ENCODE measurements at places on chromosomes 5 and 9.

GRCh38 chr9:15484802-15485201 lies 26.0 kb downstream of the PSIP1 start:
- DNase-seq, result no peak

GRCh38 chr5:142118155-142118686 lies 9.6 kb downstream of the NDFIP1 start:
- no peak for DNase-seq

DNA sequence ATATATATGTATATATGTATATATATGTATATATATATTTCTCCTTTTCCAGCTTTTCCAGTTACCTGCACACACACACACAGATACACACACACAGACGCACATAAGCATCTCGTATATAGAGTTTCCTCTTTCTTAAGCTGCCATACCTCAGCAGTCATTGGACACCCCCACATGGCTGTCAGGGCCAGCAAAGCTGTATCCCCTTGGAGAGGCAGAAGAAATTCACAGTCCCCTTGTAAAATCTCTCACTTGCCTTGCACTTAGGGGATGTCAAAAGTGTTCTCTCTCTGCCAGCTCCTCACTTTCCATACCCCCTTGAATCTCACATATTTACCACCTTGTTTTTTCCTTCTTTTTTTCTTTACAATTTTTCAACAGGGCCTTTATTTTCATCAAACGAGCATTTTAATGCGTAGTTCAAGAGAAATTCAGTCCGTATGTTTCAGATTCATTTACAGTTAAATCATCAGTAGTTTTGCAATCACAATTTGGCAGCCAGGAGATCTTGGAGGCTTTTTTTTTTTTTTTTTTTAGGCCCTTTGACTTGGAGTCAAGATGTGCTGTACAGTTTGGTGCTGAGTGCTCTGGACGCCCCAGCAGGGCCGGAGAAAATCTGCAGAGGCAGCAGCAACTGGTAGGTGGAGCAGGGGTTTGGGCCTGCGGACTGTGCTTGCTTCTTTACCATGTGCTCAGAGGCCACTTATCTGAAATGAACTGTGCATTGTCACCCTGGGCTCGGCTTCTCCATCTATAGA lies 244.9 kb upstream of the KLF4 start:
- DNase-seq, result peak; percentile 93

DNA sequence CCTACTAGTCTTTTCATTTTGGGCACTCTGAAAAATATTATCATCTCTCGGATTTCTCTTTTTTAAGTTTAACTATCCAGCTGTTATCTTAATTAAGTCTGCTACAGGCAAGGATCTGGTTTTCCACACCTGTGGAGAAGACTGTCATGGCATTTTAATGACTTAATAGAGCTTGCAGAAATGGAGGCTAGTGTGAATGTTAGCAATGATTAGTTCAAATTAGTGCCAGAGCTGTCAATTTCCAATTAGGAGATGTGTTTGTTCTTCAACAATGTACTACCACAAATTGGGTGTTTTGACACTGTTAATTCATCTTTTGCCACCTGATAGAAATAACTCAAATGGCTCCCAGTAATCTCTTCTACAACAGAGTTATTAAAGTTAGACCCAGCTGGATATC lies 2023.0 kb upstream of the CDH9 start:
- no peak for DNase-seq

GRCh38 chr9:74742191-74742790 lies 145.4 kb downstream of the TRPM6 start:
- DNase-seq, result no peak

DNA sequence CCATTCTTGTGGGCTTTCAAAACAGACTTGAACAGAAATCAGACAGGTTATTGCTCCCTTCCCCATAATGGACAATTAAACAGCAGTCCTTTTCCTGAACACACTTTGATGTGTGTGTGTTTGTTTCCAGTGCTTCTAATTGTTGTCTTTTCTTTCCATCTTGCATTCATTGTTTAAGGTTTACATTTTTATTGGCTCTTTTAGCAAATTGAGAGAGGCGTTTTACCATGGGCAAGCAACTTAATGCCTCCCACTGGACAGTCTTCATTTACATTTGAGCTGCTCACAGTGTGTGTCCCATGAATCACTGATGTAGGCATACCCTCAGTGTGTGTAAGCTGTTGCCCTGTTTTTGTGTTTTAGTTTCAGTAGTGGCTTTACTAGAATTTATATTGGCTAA lies 25.0 kb downstream of the WDR36 start:
- DNase-seq, result no peak

DNA sequence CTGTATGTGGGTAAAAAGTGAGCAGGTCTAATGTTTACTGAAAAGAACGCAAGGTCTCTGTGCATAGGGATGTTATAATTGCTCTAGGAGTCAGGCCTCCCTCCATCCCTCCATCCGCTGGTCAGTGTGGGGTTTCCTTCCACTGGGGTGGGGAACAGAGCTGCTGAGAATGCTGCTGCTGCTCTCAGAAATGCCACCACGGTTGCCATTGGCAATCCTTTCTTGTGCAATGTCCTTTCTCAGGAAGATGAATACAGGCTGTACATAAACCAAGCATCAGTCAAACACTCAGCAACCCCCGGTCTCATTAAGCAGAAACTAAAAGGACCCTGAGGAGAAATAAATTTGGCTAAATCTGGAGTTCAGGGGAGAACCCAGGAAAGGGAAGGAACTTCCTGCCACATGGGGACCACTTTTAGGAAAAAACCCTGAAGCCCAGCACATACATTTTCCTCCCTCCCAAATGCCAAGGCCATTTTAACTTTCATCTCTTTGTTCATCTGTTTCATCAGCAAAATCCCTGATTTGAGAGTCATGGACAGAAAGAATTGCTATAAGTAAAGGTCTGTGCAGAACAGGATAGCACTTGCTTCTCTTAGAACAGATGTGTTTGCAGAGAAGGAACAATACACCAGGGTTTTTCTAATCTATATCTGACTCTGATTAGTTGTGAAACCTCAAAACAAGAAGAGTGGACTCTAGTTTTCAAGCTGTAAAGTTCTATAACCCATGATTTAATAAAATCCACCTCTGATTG lies 70.4 kb upstream of the SLC1A3 start:
- no peak for DNase-seq

DNA sequence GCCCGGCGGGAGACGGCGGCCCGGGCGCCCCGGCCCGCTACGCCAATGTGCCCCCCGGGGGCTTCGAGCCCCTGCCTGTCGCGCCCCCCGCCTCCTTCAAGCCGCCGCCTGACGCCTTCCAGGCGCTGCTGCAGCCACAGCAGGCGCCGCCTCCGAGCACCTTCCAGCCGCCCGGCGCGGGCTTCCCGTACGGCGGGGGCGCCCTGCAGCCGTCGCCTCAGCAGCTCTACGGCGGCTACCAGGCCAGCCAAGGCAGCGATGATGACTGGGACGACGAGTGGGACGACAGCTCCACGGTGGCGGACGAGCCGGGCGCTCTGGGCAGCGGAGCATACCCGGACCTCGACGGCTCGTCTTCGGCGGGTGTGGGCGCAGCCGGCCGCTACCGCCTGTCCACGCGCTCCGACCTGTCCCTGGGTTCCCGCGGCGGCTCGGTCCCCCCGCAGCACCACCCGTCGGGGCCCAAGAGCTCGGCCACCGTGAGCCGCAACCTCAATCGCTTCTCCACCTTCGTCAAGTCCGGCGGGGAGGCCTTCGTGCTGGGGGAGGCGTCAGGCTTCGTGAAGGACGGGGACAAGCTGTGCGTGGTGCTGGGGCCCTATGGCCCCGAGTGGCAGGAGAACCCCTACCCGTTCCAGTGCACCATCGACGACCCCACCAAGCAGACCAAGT lies 723 bp downstream of the SNX18 start:
- DNase-seq, result peak; percentile 46

All from fibroblast of skin of right quadriceps (primary cell).